ENCODE measurements at places on chromosomes 4 and X.

GRCh38 chrX:63349307-63349706 is 1.8 kb downstream of the SPIN4 start:
- no peak for DNase-seq

DNA sequence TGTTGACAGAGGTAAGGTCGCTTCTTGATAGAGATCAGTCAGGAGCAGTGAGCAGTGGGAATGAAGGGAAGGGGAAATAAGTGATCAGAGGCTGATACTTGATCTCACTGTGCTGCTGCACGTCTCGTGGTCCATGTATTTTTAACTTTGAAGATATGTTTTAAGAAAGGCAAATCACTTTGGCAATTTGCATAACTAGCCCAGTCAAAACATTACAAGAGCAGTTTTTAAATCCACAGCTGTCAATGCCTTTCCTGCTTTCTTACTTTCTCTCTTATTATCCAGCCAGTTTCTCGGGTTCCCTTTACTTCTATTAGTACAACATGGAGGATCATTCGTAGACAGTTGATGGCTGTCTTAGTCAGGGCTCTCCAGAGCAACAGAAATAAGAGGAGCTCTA is 472.8 kb downstream of the TMA16 start:
- no peak for DNase-seq

DNA sequence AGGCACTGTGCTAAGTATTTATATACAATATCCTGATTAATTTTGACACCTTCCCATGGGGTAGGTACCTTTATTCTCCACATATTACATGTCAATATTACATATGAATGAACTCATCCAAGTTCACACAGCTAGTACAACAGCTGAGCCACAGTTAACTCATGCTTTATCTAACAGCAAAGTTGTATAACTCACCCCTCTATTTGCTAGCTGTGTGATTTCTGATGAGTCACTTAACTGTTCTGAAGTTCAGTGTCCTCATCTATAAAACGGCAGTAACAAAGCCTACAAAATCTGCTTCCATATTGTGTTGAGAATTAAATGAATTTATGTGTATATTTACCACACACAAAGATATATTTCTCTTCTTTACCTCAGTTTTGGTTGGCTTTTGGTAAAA is 48.2 kb upstream of the KDR start:
- no peak for DNase-seq

DNA sequence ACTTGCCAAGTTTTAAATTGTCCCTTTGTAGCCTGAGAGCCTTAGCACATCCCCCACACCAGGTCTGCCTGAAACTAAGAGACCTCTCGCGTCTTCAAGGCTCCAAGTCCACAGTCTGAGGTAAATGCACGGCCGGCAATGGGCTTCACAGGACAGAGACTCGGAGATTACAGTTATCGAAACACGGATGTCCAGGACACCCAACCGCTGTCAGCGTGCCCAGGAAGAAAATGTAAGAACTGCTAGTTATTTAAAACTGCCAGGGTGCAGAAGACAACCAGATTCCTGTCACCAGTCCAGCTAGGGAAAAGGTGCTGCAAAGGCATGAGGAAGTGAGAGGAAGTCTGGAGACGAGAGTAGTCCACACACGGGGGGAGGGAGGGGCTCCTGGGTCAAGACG is 28.9 kb downstream of the ZNF827 start:
- no peak for DNase-seq

GRCh38 chrX:68462653-68463052 is 29.4 kb upstream of the OPHN1 start:
- DNase-seq = no peak

GRCh38 chr4:26737385-26737784 is 123.3 kb upstream of the STIM2 start:
- no peak for DNase-seq

DNA sequence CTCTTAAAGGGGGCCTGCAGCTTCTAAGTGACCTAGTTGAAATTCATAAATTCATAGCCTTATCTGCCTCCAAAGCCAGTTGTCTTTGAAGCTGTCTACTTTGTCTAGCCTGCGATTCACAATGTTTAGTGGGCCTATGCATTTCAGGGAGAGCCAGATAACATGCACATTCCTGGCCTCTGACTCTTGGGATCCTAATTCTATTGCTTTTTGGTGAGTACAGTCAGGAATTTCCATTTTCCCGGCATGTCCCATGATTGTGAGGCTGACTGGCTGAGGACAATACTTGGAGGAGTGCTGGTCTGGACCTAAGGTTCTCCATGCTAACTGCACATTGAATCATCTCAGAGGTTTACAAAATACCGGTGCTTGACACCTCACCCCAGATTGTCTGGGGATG is 155.0 kb downstream of the MSL3 start:
- no peak for DNase-seq

DNA sequence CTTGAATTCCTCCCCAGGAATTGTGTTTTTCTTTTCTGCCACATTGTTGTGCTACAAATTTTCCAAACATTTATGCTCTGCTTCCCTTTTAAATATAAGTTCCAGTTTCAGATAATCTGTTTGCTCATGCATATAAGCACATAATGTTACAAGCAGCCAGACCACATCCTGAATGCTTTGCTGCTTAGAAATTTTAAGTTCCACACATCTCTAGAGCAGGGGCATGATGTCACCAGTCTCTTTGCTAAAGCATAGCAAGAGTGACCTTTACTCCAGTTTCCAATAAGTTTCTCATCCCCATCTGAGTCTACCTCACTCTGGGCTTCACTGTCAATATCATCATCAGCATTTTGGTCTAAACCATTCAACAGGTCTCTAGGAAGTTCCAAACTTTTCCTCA is 932.5 kb downstream of the SH3BGRL start:
- no peak for DNase-seq

DNA sequence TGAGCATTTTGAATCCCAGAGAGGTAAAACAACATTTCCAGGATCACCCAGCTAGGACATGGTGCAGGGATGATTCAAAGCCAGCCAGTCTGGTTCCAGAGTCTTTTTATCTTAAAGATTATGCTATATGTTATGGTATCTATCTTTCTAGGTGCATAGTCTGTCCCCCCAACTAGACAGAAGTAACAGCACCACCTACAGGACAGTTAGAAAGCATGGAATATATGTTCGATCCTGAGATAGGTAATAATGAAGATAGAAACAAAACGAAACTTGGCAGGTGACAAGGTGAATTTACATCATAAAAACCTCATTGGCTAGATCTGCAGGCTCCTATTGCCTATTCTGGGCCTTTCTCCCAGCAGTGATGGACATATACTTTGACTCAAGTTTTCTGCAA is 723.2 kb downstream of the SMARCA1 start:
- no peak for DNase-seq

- no peak for DNase-seq
Observed at GRCh38 chr4:156173937-156174336, 220.3 kb upstream of the CTSO start.

DNA sequence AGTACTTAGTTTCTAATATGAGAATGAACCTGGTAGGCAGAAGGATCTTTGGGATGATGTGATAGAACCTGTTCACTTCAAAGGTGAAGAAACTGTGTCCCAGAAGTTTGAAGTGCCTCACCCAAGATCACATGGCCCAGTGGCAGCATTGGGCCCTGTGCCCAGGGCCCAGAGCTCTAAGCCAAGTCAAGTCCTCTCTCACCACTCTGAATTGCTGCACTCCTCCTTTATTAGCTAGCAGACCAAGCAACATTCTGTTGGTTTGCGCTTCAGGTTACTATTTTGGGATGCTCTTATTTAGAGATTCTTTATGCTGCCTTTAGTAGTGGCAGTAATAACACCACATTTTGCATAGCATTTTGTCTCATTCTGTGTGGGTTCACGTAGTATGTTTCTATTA is 82.7 kb downstream of the PARM1 start:
- DNase-seq = no peak

DNA sequence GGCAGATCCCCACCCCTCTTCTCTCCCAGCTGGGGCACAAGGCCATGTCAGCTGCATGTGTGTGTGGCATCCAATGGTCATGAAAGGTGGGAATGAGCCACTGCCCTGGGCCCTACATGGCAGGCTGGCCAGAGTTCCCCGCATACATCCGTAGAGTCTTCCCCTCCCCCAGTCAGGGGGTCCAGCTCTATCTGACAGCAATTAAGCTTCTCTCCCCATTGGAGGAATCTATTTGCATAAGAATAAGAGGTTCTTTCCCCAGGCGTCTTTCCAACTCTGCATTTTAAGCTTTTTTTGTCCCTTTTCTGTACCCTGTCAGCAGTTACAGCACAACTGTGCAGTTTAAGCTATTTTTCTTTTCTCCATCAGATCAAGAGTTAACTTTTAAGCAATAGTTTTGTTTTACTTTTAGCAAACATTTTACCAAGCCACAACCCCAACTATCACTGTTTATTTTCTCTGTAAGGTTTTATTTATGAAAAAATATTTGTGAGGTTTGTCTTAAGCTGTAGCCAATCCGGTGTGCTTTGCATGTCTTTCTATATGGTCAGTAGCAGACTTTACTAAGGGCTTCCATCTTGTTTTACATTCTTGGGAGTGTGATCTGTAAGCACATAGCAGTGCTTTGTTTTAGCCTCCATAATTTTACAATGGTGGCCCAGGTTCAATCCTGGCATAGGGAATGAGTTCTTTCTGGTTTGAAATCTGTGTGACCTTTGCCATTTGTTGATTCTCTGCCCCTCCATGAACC is 28.7 kb downstream of the NLRP2B start:
- no peak for DNase-seq

DNA sequence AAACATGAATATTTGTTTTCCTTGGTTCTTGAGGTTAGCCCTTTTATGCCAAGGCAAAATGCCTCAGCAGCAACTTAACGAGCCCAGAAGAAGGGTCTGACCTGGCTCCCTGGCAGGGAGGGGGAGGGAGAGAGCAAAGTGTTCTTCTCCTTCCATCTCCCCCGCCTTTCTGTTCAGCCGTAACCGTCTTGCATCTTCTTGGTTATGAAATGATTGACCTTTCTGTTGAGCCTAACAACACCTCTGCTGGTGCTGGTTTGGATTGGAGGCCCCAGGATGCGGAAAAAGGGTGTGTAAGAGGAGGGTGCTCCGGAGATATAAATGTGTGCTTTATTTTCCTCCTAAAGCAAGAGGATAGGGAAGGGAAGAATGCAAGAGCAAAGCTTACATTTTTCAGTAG is 44.7 kb downstream of the PTTG2 start:
- no peak for DNase-seq

GRCh38 chrX:136021160-136021559 is 35.9 kb downstream of the SLC9A6 start:
- DNase-seq = no peak

Measured in activated CD8-positive, alpha-beta memory T cell treated with anti-CD3 and anti-CD28 coated beads for 1 hour (primary cell).